ENCODE measurements at places on chromosomes 5 and 9.

DNA sequence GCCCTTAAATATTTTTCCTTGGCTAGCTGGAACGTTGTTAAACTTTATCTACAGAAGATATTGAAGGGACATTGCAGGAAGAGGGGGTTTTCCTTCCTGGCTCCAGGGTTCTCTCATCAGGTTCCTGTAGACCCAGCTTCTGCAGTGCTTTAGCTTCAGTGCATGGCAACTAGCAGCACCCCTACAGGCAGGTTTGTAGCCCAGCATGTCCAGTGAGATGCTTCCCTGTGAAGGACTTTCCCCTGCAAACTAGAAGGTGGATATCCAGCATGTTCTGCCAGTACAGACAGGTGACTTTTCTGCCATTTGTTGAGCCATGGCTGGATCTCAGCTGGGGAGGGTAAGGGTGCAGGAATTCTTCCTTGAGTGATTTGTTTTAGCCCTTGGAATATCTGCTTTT lies 10.4 kb downstream of the CCL28 start:
- no peak for DNase-seq

GRCh38 chr5:78540335-78541085 lies 108.1 kb downstream of the LHFPL2 start:
- DNase-seq = no peak

- no peak for DNase-seq
Observed at GRCh38 chr9:137416563-137417151, 6.3 kb downstream of the EXD3 start.

DNA sequence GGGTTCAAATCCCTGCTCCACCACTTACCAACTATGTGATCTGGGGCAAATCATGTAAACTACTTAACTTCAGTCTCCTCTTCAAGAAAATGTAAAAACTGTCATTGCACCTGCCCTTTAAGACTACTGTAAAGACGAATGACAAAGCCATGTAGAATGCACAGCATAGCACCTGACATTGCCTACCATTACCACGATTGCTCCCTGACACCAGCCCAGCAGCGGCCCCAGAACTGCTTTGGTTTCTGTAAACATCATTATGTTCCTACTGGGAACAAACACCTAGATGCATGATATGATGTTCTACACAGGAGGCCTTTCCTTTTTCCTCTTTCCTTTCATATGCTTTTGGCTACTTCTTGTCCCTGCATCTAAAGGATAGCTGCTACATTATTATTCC lies 23.1 kb upstream of the PLPP6 start:
- DNase-seq = no peak

DNA sequence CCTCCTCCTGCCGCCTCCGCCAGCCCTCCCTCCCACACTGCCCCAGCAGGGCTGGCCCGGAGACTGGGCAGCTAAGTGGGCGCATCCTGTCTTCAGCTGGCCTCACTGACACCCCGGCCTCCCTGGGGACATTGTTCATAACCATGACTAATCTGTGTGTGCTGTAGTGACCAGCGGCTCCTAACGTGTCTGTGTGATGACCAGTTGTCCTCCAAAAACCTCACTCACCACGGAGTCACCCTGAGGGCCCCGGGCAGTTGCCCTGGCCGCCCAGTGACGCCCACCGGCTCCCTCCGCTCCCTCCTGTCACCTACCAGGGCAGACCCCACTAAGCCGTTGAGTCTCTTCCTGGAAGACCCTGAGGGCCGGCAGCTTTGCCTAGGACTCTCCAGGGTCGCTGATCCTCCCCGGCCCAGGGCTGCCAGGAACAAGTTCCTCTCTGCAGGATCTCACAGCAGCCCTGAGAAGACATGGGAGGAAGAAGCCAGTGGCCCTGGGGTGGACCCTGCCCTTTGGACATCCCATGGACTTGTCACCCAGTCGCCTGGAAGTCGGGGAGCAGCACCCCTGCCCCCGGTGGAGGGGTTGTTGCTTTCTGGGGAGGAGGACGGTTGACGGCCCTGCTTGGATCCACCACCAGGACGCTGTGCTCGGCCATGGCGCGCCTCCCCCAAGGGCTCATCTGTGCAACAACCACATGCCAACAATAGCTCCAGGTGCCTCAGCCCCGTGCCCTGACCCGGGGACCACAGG lies 110.2 kb upstream of the LMX1B start:
- peak; percentile 29 for DNase-seq

GRCh38 chr9:89815061-89815902 lies 210.5 kb downstream of the GADD45G start:
- DNase-seq = no peak

- DNase-seq = no peak
Observed at GRCh38 chr9:20744036-20744630, 60.1 kb downstream of the FOCAD start.

GRCh38 chr9:13958672-13959071 lies 355.3 kb downstream of the NFIB start:
- DNase-seq = no peak

DNA sequence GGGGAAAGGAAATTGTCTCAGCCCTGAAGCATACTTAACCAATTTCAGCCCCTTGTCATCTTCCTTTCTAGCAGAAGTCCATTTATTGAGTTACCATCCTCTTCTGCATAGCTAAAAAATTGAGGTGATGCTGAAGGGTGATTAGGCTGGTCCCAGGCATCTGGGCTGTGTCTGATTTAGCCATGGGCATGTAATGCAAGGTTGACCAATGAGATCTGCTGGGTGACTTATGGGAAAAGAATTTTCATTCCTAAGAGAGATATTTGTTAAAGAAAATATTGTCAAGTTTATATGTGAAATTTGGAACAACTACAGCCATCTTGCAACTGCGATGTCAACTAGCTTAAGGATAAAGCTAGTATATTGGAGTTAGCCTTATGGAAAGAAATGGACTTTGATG lies 5.1 kb downstream of the ITGA2 start:
- DNase-seq = no peak

- no peak for DNase-seq
Observed at GRCh38 chr5:11050596-11051304, 289.7 kb upstream of the DAP start.

DNA sequence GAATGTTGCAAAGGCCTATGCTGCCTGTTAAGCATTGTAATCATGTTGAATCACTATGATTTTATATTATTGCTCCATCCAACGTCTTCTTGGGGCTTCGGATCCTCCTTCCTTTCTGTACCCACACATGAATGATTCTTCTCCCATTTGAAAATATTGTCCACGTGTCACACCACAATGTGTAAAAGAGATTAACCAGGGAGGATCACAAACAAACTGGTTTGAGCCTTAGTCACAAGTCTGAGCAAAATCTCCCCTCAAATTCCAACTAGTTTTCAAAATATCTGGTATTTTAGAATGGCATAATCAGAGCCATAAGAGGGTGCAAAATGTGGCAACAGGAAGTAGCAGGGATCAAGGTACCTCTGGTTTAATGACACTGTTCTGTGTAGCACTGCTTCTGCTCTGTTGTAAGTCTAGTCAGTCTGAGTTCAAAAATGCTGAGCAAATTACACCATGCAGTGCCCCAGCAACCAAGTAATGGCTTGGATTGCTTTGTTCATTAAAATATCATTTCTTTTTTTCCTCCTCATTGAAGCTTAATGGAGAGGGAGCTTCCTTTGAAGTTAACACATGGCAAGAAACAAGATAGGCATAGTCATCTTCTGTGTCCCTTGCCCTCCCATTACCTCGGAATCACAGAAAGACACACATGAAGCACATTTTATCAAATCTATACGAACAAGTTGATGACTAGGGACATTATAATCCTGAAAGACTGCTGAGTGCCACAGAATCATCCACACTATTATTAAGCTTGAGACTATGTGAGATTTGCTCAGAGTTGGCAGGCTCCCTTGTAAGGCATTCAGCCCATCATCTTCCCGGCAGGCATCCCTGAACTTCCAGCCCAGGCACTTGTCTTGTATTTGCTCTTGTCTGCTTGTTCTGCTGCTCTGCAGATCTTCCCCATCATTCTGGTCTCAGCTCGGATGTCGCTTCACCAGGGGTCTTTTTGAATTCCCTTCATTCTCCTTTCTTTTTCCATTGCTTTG lies 102.0 kb upstream of the PRLR start:
- DNase-seq = no peak

DNA sequence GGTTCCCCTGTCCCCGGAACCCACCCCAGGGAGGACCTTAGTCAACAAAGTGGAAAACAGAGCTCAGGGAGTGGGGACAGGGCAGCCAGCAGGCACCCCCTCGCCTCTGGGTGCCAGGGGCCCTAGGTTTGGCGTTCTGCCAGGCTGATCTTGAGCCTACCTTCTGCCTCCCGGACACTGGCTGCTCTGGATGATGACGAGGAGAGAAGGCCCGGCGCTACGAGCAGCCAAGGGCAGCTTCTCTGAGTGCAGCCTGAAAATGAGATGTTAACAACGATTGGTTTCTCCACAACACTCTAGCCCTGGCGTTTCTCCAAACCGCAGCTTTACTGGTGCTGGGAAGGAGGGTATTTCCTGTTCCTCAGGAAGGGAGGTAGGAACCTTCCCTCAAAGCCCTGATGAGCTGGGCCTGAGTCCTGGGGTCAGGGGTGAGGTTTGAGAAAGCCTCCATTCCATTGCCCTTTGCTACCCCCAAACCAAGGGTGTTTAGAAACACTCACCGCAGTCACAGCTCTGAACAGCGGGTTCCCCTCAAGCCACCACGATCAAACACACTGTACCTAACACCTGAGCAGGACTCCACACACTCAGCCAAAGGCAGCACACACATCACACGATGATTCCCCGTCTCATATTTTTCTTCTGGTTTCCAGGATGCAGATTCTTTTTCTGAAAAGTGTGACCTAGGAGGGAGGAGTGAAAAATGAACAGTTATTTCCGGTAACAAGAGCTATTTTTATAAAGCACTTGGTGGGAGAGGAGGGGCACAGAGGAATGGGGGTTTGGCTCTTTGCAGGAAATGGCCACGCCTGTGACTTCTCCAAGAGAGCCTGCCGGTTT lies at the start of gene STING1:
STING1 (minus strand) TSS at position 709 of the 840 bp plus-strand sequence. CDS start 1,054 bp downstream, outside the sequence.
- DNase-seq = peak; percentile 53

DNA sequence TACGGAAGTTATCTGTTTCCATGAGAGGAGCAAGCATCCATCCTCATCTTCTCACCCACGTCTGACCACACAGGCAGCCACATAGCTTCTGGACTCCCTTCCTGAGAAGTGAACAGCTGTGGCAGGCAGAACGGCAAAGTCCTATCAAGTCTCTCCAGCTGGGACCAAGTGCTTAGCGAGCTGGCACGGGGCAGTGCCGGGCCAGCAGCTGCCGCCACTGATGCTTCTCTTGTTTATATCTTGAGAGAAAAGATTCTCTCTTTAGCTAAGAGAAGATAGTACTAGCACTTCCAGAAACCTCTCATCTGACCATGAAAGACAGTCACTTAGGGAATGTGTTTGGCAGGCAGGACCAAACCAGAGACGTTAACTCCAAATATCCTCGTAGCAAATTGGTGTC lies 37.2 kb downstream of the PLAC8L1 start:
- DNase-seq = no peak

DNA sequence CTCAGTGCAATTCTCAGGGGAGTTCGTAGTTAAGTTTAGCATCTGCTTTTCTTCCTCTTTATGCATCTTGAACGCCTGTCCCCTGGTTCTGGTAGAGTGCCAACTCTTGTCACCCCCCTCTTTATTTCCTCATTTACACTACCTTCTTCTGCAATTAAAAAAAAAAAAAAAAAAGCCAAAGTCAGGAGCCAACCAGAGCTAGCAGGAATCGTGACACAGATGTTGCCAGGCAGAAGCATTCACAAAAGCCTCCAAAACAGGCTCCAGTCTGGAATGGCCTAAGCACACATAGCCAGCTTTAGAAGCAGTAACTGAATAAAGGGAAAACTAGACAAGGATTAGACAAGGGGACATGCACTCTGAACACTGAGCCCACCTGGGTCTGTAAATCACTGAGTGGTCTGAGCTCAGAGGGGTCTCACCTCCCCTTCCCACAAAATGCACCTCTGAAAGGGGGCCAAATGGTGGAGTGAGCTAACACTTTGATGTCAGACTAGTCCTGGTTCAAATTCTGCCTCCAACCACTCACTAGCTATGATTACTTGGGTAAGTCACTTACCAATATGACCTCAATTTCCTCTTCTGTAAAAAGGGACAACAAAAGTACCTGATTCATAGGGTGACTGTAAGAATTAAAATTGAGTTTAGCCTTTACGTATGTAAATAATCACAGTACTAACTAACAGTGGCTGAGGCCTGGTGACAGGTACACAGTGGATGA lies 2.0 kb downstream of the CD74 start:
- DNase-seq = no peak

DNA sequence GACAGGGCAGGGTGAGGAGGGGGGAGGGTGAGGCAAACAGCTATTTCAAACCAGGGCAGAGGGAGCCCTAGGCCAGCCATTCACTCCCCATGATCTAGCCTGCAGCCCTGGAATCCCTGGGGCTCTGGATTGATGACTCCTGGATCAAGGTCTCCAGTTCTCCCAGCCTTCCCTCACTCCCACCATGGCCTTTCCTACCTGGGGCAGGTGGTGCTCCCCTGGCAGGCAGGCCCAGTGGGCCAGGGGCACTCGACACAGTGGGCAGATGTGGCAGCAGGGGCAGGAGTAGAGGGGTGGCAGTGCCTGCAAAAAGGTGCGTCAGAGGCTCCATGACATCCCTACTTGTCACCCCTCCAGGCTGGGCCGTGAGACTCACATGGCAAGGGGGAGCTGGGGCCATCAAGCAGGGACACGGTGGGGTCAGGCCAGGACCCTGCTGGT lies 6.0 kb downstream of the KIF12 start:
- DNase-seq = no peak

GRCh38 chr9:133202145-133202513 lies 6.9 kb downstream of the OBP2B start:
- no peak for DNase-seq

DNA sequence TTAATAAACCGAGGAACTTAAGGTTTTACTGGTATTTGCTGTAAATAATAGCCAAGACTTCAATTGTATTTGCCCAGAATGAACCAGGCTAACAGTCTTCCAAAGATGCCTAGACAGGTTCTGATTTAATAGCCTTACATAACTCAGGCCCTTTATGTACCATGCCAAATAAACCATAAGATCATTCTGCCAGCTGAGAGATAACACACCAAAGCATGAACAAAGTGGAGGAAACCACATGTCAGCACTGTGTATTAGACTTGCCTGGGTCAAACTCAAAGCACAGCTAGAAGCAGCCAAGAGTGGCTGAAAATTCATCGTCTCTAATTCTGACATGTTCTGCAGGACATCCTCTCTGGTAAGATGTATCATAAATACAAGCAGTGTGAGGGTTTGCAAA lies 319.3 kb upstream of the ZNF608 start:
- no peak for DNase-seq

DNA sequence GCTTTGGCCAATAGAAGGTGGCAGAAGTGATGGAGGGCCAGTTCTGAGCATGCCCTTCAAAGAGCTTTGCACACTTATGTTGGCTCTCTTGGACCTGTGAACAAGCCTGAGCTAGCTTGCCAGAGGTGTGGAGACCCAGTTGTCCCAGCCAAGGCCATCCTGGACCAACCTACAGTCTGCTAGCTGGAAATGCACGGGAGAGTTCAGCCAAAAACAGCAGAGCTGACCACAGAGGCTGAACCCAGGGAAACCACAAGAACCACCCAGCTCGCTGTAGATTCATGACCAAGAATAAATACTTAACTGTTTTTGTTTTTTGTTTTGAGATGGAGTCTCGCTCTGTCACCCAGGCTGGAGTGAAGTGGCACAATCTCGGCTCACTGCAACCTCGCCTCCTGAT lies 65.4 kb upstream of the HAND1 start:
- DNase-seq = no peak

All from GOT3 (cell line).